Fibroblast of mammary gland (primary cell): ENCODE measurements at places on chromosomes 12 and 14.

DNA sequence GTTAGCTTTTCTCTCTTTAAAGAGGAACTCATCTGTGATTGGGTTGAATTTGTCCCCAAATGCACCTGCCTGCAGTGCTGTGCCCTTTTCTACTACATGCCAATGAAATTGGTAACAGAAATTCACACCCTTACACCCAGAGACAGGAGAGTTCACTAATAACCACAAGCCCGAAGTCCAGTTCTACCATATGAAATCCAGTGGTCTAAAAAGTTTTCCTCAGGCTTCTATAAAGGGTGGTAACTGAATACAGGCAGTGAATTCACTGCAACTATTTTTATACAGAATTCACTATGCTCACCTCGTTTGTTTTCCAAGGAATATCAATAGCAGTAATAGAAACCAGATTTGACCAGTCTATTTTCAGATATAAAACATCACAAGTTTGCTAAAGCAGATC, 31.5 kb upstream of the SOS2 start:
- no peak for DNase-seq

DNA sequence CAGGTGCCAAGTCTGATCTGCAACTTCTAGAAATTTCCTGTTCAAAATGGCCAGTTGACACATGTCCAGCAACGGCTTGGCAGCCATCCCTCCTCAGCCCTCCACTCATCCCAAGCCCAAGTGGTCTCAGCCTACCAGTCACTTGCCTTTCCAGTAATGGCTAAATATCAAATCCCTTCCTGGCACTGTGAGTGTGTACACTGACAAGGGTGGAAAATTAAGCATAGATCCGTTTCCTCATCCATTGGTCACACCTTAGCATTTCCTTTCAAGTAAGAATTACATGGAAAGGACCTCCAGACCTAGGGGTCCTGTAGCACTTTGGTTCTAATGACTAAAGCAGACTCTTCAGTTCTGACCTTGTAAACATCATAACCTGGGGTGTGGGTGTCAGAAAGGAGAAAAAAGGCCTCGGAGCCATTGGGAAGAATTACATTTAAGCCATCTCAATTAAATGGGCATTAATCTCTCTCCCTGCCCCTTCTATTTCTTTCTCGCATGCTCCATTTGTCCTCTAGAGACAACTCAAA, 15.4 kb downstream of the LLPH start:
- no peak for DNase-seq

GRCh38 chr14:73424453-73424852, 33.9 kb downstream of the NUMB start:
- DNase-seq = no peak

DNA sequence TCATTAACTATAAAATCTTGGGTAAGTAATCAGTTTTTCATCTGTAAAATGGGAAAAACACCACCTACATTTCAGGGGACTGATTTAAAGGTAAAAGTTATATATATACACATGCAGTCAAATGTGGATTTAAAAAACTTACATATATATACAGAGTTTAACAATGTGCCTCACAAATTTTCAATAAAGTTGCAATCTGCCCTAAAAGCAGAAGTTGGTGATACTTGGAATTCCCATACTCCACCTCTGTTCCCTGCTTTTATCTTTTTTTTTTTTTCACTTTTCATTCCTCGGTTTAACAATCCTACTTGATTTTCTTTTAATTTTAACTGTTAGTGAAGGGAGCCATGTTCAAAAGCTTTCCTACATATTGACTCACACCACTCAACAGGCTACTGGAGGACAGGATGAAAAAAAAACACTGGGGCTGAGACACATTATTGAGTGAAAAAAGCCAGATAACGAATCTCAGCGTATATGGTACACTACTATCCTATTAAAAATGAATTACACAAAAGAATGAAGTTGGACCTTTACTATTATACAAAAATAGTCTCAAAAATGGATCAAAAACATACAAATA, 24.3 kb downstream of the SPPL3 start:
- DNase-seq = no peak

- DNase-seq = peak; percentile 79
These were observed 19.9 kb downstream of the CDKN1B start for GRCh38 chr12:12736759-12737676.

DNA sequence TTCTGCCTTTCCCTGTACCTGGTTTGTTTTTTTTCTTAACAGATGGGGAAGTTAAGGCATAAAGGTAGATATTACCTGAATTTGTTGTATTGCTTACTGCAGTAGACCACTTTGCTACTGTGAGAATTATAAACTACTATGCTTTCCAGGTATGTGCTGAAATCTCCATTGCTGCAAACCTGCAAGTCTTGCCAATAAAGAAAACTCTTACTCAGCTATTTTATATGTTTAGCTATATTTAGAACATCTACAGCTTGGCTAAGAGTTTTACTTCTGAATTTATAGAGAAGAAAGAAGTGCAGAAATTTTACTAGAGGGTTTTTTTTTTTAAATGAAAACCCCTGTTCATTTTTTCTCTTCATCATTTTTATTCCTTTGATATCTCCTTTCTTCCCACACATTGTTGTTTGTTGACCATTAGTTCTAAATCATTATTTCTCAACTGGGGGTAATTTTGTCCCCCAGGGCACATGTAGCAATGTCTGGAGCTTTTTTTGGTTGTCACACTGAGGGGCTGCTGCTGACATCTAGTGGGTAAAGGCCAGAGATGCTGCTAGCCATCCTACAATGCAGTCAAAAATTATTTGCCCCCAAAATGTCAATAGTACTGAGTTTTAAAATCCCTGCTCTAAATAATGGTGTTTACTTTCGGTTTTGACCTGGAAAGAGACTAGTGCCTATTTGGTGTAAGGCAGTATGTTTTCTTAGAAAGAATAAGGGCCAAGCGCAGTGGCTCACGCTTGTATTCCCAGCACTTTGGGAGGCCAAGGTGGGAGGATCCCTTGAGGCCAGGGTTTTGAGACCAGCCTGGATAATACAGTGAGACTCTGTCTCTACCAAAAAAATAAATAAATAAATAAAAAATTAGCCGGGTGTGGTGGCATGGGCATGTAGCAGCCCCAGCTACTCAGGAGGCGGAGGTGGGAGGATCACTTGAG, 48.6 kb downstream of the PCNX1 start:
- DNase-seq = peak; percentile 55

- no peak for DNase-seq
These were observed 1.2 kb upstream of the SIVA1 start for GRCh38 chr14:104751539-104752422.

DNA sequence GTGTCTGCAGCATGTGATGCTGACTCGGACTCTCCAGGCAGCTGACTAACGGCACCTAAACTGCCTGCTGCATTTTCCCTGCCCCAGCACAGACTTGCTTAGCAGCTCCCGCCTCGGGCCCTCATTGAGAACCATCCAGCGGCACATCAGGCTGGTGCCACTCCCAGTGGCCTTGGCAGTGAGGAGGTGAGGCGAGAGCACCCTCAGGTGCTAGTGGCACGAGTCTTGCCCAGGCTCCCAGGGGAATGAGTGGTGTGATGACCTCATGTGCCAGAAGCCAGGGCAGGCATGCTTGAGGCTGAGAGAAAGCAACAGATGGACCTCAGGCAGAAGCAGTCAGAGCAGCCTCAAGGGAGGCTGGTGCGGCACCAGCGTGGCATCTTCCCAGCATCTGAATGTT, 60.2 kb downstream of the PRKCH start:
- no peak for DNase-seq

GRCh38 chr14:61489512-61489911, 168.1 kb downstream of the PRKCH start:
- DNase-seq = no peak

DNA sequence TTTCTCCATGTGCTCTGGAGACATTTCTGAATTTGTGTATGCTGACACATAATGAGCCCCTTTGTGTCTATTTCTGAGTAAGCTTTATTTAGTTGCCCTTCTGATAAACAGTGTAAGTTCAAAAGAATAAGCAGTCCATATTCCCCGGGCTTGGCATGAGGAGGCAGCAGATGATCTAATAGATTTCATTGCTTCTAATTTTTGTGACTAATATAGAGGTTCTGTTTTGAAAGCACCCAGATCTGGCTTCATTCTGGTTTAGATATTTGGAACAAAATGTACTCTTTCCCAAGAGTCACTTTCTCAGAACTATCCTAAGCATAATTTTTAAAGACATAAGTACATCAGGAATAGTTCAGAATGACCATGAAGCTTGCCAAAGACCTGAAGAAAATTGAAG, 290.9 kb downstream of the BTG1 start:
- DNase-seq = peak; percentile 94

DNA sequence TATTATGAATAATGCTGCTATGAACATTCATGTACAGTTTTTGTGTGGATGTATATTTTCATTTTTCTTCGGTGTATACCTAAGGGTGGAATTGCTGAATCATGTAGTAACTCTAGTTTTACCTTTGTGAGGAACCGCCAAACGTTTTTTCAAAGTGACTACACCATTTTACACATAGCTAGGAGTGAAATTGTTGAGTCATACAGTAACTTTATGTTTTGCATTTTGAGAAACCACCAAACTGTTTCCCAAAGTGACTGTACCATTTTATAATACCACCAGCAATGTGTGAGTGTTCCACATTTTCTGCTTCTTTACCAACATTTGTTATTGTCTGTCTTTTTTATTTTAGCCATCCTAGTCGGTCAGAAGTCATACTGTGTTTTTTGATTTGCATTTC, 3.1 kb upstream of the TPH2 start:
- no peak for DNase-seq

DNA sequence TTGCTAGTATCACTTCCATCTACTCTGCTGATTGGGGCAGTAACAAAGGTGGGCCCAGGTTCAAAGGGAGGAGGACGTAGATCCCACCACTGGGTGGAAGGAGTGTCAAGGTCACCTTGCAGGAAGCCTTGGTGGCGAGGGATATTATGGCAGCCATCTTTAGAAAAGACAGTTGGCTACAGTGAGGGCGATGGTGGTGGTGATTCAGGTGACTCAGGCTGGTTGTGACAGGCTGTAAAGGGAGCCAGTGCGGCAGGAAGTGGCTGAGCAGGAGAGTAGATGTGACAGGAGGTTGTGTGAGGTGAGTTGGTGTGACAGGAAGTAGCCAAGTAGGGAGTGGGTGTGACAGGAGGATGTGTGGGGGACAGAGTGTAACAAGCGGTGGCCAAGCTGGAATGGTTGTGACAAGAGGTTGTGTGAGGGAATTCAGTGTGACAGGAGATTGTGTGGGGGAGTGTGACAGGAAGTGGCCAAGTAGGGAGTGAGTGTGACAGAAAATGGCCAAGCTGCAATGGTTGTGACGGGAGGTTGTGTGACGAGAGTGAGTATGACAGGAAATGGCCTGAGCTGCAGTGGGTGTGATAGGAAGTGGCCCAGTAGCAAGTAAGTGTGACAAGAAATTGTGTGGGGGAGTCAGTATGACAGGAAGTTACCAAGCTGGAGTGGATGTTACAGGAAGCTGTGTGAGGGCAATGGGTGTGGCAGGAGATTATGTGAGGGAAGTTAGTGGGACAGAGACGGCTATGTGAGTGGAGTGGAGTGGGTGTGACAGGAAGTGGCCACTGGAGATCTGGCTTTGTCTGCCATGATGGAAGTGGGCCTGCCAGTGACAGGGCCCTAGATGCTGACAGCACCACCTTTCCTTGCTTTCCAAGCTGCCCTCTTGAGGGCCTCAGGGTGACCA, 136.5 kb upstream of the MYL2 start:
- DNase-seq = no peak
